ENCODE measurements at places on chromosomes 7 and 10.

GRCh38 chr10:51074238-51075028 lies at the start of gene PRKG1:
PRKG1 (plus strand) TSS chr10:51074487.
- peaks cover 19% of the 10 kb centered on the region for H3K4me1 ChIP-seq
- no peaks in the 10 kb centered on the region for H3K36me3 ChIP-seq
- peak; percentile 76 for DNase-seq
- H3K4me3 ChIP-seq = peak within 1 kb of the TSS; percentile 85
- H3K27ac ChIP-seq = peak within 1 kb of the TSS; percentile 64

DNA sequence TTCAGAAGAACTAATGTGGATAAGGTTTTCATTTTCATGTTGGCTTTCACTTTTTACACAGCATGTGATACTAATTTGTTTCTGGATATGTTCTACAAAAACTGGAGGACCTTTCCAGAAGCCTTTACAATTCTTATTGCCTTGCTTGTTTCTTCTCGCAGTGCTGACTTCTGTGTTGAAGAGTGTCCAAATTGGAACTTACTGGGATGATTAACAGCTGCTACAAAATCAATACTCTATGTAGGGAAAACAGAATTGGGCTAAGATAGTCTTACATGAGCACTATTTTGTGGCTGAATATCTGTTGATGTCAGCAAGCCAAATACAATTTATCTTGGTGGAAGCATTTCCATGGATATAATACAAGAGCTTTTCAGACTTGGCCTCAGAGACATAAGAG lies 351.2 kb downstream of the DGKB start:
- no peak for DNase-seq
- H3K27ac ChIP-seq = no peak overlapping the region
- no peaks in the 10 kb centered on the region for H3K27me3 ChIP-seq
- no peaks in the 10 kb centered on the region for H3K36me3 ChIP-seq

- H3K4me1 ChIP-seq = no peaks in the 10 kb centered on the region
- H3K27me3 ChIP-seq = no peaks in the 10 kb centered on the region
- DNase-seq = no peak
These were observed 76.8 kb downstream of the ADK start for GRCh38 chr10:74227697-74228424.

DNA sequence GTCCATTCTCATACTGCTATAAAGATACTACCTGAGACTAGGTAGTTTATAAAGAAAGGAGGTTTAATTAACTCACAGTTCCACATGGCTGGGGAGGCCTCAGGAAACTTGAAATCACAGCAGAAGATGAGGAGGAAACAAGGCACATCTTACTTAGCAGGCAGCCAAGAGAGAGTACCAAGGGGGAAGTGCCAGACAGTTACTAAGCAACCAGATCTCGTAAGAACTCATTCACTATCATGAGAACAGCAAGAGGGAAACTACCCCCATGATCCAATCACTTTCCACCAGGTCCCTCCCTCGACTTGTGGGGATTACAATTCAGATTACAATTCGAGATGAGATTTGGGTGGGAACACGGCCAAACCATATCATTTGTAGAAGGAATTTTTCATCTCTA lies 36.3 kb downstream of the NHLRC2 start:
- peaks cover 4% of the 10 kb centered on the region for H3K4me1 ChIP-seq
- no peak overlapping the region for H3K27ac ChIP-seq
- DNase-seq = no peak
- no peak overlapping the region for H3K4me3 ChIP-seq
- no peaks in the 10 kb centered on the region for H3K27me3 ChIP-seq
- H3K36me3 ChIP-seq = peaks cover 22% of the 10 kb centered on the region

- H3K4me3 ChIP-seq = no peak overlapping the region
- no peaks in the 10 kb centered on the region for H3K36me3 ChIP-seq
- no peaks in the 10 kb centered on the region for H3K27me3 ChIP-seq
- no peak for DNase-seq
- H3K4me1 ChIP-seq = no peaks in the 10 kb centered on the region
- H3K27ac ChIP-seq = no peak overlapping the region
These were observed 219.1 kb upstream of the LRRN3 start for GRCh38 chr7:110871856-110872255.

DNA sequence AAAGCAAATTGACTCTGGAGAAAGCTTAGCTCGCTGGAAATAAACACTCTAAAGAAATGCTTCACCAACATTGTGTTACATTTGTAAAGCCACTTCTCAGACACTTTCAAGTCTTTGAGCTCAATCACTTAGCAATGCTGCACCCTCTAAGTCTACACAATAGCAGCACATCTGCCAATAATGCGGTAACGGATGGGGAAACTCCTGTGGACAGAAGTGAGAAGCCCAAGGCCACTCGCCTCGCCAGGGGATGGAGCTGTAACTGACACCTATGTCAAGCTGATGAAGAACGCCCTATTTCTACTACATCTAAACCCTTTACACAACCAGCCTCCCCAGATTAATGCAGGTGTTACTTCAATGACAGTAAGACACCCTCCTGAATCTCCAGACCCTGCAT lies 167.7 kb downstream of the SFMBT2 start:
- no peaks in the 10 kb centered on the region for H3K27me3 ChIP-seq
- H3K27ac ChIP-seq = no peak overlapping the region
- no peak for DNase-seq
- H3K4me1 ChIP-seq = peaks cover 7% of the 10 kb centered on the region

DNA sequence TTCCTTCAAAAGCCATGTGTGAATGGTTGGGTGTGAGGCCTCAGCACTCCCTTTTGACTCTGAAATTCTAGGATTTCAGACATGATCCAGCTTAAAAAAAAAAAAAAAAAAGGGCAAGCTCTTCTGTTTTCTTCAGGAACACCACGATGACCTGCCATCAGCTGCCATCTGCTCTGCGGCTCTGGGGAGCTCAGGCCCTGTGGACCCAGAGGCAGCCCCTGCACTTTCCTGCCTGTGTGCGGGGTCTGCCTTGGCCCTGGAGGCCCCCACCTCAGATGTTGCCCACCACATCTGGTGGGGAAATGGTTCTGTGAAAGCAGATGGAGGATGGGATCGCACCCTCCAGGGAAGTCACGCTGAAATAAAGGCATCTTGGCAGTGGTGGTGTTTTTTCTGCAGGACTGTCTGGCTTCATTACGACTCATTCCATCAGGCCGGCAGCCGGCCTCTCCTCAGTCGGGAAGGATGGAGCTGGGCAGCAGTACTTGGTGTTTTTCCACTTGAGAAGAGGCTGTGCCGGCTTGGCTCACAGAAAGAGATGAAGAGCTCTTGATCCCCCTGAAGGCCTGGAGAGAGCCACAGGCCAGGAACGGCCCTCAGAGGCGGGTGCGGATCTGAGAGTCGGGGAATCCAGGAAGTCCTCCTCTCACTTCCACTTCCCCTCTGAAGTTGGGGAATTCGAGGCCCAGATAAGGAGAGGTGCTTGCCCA lies 66.1 kb upstream of the AQP1 start:
- no peaks in the 10 kb centered on the region for H3K27me3 ChIP-seq
- peak overlapping the region; percentile 46 for H3K27ac ChIP-seq
- peak; percentile 72 for DNase-seq
- H3K36me3 ChIP-seq = no peaks in the 10 kb centered on the region
- H3K4me3 ChIP-seq = no peak overlapping the region
- H3K4me1 ChIP-seq = no peaks in the 10 kb centered on the region

All from psoas muscle (tissue), 8 donors.